ENCODE measurements at places on chromosomes 7 and 10.

DNA sequence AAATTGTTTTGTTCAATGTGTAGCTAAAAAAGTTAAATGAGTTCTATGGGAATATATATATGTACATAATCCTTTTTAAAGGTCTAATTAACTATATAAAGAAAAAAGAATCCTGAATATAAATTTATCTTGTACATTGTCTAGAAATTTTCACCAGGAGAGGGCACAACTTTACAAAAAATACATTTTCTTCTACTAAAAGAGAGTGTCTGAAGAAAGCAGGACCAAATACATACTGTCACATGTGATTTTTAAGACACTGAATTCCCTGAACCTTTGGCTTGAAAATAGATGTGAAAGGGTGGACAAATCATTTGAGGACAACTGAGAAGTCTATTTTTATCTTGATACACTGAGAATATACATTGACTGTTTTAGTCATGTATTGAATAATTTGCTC, 204.3 kb downstream of the DGKB start:
- no peak for DNase-seq

GRCh38 chr10:88687853-88688467, 18.1 kb upstream of the LIPK start:
- no peak for DNase-seq

DNA sequence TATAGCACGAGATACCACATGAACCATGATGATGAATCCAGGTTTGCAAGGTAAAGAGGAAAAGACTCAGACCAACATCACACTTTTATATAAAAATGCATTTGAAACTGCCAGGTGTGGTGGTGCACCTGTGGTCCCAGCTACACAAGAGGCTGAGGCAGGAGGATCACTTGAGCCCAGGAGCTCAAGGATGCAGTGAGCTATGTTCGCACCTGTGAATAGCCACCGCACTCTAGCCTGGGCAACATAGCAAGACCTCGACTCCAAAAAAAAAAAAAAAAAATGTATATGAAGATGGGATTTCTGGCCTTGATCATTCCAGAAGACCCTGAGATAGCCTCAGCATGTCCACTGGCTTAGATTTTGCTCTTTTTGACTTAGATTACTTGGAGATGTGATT, 161.6 kb downstream of the PARD3 start:
- no peak for DNase-seq

DNA sequence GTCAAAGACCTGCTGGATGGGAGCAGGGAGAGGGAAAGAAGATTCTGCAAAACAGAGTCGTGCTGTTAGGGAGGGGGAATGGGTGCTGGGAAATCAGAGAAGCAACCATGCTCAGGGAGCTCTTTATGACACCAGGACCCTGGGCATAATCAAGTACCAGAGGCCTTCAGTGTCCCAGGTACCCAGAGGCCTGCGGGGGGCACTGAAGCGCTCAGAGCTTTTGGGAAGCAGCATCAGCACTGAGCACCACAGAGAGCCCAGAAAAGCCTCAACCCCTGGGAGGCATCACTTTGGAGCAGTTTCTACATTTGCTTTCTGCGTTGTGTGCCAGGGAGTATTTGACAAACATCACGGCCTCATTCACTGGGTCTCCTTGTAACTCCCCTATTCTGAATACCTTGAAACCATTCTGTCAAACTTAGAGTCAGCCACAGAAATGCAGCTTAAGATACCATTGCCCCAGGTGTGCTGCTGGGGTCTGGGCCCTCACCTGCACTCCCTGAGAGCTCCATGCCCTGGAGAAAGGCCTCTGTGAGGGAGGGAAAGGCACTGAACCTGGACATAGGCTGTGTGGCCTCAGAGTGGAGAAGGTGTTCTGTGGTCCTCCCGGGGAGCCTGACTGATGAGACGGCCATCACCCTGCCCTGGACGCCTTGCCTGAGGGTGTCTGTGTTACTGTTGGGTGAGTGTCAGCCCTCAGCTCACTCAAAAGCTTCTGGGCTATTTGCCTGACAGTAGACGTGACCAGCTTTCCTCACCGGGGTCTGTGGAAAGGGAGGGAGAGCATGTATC, 37.1 kb downstream of the CXCL12 start:
- DNase-seq = no peak

DNA sequence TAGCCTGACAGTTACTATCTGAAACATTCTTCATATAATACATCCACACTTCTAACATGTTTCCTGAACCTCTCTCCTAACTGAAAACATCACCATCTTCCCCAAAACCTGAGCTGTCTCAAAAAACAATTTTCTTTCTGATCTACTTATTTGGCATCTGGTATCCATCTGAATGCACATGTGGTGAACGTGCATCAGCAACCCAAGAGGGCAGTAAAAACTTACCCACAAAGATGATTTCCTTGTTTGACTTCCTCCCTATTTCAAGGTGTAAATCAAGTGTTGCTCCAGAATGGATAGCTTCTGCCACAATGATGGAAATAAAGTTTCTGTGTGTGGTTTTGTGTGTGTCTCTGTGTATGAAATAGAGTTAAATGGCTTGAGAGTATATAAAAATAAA, 500.4 kb downstream of the MAGI2 start:
- no peak for DNase-seq

DNA sequence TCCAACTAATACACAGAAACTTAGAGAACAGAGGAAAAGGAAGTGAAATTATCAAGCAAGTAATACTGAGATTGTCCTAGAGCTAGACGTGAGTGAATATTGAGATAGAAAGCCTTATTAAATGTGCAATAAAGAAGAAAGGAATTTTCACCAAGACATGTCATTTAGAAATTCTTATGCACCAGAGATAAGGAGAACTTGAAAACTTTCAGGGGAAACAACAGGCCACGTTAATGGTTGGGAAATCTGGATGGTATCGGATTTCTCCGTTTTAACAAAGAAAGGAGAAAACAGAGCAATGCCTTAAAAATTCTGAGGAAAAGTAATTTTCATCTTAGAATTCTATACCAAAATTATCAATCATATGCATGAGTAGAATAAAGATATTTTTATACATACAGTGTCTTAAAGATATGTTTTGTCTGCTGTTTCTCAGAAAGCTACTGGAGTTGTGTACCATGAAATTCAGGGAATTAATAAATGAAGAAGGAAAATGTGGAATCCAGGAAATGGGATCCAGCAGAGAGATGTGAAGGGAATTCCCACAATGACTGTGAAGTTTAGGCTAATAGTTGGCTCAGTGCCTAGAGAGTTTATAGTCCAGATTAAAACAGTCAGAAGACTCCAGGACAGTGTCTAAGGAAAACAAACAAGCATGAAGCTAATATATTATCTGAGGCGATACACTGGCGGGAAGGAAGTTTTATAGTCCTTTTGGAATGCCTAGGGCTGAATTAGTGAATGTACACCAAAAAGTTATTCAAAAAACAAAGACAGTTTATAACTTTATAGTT, 159.5 kb downstream of the PPP1R9A start:
- DNase-seq = no peak

- no peak for DNase-seq
These were observed 237.3 kb downstream of the AHR start for GRCh38 chr7:17535776-17536175.

DNA sequence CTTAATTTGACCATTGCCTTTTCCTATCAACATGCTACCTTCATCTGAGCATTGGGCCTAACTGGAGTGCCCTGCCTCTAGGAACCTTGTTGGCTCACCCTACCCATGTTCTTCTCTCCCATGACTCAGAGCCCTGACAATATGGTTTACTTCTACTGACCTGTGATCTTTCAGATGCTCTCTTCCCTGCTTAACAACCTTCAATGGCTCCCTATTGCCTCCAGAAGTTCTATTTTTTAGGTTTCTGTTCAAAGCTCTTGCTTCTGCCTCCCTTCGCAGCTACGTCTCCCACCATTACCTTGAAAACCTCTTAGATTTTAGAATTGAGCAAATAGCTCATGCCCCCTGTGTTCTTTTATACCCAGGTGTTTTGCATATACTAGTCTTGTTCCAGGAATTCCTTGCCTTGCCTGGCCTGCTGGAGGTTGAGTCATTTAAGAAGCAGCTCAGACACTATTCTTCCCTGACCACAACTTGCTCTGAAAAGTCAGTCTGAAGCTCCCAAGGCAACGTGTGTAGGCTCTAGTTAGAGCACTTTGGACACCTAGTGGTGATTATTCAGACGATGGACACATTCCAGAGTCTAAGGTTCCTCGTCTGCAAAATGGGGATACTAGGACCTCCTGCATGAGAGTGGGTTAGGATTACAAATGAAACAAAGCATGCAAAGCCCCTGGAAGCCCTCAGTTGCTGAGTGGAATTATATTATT, 64.4 kb upstream of the EMX2 start:
- no peak for DNase-seq

- no peak for DNase-seq
These were observed 199.2 kb downstream of the KIF20B start for GRCh38 chr10:89900554-89900953.

- DNase-seq = no peak
These were observed 21.7 kb upstream of the PFKP start for GRCh38 chr10:3045471-3046209.

GRCh38 chr10:128300290-128300824, 174.1 kb upstream of the MKI67 start:
- no peak for DNase-seq
